Fibroblast of the aortic adventitia (primary cell): ENCODE measurements at places on chromosomes 13 and 19. TPM values are rescaled to one million over a fixed set of nuclear protein-coding genes. Genes with fewer than 3 reads are reported as not detected.
A peak's percentile ranks its signal among the peaks of the same experiment; 100 is the strongest.

DNA sequence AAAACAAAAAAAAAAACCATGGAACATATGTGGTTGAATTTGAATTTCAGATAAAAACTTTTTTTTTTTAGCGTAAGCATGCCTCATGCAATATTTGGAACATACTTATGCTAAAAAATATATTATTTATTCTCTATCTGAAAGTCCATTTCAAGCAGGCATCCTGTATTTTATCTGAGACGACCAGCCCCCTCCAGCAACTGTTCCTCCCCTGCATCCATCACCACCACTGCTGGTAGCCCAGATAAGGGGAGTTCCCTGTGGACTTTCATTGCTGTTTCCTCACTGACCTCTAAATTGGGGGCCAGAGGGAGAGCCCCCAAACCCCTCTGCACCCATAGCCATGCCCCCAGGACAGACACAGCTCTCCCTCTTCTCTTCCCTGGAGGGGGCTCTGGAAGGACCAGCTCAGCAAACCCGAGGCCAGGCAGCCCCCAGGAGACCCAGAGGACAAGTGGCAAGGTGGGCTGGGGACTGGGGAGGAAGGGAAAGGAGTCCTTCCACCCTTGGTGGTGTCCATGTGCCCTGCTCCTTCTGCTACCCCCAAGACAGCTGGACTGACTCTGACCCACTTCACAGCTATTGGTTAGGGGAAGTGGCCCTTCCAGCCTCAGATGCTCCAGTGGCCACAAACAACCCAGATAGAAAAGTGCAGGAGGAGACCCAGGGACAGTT, 6.6 kb upstream of the SIGLEC12 start:
- DNase-seq: no peak

RCBTB1 gene
- total RNA-seq: 24.0 and 40.7 TPM in 2 replicates

DNA sequence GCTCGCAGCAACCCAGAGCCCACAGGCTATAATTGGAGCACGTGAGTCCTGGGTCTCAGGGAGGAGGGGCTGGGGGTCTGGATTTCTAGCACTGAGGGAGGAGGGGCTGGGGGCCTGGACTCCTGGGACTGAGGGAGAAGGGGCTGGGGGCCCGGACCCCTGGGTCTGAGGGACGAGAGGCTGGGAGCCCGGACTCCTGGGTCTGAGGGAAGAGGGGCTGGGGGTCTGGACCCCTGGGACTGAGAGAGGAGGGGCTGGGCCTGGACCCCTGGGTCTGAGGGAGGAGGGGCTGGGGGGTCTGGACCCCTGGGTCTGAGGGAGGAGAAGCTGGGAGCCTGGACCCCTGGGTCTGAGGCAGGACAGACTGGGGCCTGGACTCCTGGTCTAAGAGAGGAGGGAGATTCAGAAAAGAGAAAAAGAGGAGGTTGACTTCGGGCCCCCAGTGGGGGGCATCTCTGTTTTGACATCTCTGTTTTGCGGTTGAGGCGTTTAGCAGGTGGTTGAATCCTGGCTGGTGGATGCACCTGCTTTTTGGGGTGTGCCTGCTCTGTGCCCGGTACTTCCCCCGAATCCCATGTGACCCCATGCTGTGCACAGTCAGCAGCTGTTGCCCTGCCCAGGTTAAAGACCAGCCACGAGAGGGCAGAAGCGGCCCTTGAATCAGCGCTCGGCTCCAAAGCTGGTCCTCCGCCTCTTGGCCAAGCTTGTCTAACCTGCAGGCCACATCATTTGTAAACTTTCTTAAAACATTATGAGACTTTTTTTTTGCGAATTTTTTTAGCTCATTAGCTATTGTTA, 10.5 kb downstream of the PVR start:
- peak; percentile 57 for DNase-seq

TSHZ3 gene
- 5.7 and 14.0 TPM in 2 replicates for total RNA-seq

GRCh38 chr13:26629260-26629825, 71.9 kb downstream of the WASF3 start:
- DNase-seq: no peak

ZNF726 gene
- total RNA-seq: 0.33 and 3.2 TPM in 2 replicates

DNA sequence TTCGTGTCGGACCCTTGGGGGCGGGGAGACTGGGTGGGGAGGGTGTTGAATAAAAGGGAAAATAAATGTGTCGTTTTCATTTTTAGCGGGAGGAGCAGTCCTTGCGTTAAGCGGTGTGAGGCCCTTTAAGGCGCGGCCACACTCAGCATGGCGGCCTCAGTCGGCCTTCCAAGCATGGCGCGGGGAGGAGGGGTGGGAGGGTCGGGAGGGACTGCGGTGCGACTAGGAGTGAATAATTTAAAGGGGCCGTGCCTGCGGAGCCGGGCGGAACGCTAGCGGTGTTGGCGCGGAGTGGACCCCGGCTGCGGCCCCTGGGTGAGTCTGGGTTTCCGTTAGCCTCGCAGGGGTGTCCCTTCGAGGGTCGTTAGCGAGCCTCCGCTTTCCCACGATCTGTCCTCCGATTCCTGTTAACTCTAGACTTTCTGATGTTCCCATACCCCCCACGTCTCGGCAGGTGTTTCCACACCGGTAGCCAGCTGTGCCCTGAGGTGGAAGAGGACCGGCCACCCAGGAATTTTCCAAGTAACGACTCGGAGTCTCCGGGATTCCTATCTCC, 1.5 kb upstream of the PNPLA6 start:
- peak; percentile 87 for DNase-seq

BCKDHA gene
- 3.5 and 15.3 TPM in 2 replicates for total RNA-seq

DNA sequence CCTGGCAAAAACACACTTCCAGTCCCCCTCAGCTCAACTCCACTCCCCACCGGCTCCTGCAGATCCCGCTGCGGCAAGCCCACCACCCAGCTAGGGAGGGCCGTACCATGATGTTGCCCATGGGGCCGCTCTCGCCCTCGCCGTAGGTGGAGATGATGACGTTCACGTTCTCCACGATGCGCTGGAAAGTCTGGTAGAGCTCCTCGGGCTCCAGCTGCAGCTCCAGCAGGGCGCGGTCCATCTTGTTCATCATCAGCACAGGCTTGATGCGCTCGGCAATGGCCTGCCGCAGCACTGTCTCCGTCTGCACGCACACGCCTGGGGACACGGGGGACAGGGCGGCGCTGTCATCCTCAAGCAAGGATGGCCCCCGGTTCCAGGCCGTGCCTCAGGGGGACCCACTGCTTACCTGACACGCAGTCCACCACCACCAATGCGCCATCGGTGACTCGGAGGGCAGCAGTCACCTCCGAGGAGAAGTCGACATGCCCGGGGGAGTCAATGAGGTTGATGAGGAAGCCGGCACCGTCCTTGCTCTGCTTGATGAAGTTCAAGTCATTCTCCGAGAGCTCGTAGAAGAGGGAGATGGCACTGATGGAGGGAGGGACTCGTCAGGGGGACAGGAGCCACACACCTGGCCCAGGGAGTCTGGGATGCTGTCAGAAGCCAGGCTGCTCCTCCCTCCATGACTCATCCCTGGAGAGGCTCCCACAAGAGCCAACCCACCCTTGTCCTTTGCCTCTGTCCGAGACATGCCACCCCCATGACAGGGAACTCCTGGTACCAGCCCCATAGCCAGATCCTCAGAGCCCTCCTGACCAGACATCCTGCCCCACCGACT, 2.3 kb downstream of the EEF2 start:
- peak; percentile 45 for DNase-seq

DNA sequence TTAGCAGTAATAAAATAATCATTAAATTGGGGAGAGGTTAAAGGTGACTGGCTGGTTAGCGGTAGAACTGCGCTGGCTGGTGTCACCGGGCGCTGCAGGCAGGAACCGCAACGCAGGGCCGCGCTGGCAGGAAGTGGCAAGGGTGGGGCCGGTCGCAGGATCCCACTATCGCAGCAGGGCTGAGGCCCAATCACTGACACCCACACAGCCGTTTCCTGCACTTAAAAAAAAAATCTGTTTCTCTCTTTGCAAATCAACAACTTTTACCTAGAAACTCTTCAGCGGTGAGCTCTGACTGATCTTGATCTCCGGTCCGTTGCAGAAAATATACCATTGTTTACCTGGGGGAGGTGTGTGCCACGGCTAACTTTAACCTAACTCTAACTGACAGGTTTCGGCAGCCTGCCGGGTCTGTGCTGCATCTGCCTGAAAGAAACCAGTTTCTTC, 46.9 kb downstream of the KLF2 start:
- no peak for DNase-seq

ZNF528 gene
- 42.5 and 72.3 TPM in 2 replicates for total RNA-seq

DNA sequence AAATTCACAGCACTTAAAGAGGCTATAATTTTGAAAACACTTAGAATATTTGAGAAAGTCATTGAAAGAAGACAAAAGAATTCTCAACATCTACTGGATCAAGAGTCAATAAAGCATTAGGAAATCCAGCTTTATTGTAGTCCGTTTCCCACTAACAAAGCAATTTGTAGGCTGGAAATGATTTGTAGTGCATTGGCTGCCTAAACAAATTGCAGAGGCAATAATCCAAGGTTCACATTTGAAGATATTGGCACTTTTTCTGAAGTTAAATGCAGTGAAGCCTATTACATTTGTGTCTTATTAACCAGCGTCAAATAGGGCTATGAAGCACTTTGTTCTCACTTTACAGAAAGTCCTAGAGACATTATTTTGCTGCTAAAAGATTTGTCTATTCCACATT, 848.1 kb upstream of the SLITRK1 start:
- no peak for DNase-seq

MAST1 gene
- under 0.01 and 1.1 TPM in 2 replicates for total RNA-seq

GRCh38 chr19:13053238-13053637, 49.4 kb downstream of the LYL1 start:
- peak; percentile 78 for DNase-seq

DNA sequence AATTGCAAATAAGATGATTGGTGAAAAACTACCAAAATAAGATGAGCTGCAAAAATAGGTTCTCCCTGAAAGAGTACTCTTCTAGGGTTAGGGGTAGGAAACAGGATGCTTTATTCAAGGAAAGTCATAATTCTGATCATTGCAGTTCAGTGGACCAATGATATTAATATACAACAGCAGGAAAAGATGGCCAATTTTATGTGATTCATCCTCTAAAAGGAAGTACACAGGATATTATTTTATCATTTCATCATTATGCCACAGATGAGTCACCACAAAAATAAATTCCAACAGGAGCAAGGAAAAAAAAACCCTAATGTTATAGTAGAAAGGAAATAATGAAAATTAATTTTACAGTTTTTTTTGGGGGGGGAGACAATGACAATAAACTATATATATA, 205.0 kb downstream of the NALCN start:
- peak; percentile 69 for DNase-seq

GRCh38 chr13:51929699-51930098, 67.9 kb downstream of the CCDC70 start:
- DNase-seq: no peak

DNA sequence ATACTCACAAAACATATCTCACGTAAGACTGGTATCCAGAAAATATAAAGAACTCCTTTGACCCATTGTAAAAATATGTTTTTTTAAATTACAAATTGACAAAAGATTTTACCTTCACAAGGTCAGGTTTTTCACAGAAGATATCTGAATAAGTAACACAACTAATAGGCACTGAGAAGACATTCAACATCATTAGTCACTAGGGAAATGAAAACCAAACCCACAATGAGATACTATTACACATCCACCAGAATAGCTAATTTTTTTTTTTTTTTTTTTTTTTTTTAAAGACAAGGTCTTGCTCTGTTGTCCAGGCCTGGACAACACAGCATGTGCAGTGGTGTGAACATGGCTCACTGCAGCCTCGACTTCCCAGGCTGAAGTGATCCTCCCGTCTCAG, 157.5 kb downstream of the MIPEP start:
- no peak for DNase-seq

- no peak for DNase-seq
These were observed 5.8 kb downstream of the SSBP4 start for GRCh38 chr19:18424890-18425514.

DNA sequence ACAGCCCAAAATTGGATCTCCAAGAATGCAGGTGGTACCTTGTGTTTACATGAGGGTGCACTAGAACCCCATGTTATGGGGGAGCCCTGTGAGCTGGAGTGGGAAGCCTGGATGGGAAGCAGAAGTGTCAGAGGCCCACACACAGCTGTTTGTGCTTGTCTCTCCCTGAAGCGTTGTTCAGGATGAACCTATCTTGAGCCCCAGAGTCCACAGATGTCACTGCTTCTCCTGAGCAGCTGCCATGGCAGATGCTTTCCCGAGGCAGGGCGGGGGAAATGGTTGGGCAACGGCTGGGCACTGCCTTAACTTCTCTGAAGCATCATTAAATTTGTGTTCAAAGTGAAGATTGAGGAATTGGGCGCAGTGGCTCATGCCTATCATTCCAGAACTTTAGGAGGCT, 17.1 kb upstream of the CHST8 start:
- DNase-seq: no peak

DNA sequence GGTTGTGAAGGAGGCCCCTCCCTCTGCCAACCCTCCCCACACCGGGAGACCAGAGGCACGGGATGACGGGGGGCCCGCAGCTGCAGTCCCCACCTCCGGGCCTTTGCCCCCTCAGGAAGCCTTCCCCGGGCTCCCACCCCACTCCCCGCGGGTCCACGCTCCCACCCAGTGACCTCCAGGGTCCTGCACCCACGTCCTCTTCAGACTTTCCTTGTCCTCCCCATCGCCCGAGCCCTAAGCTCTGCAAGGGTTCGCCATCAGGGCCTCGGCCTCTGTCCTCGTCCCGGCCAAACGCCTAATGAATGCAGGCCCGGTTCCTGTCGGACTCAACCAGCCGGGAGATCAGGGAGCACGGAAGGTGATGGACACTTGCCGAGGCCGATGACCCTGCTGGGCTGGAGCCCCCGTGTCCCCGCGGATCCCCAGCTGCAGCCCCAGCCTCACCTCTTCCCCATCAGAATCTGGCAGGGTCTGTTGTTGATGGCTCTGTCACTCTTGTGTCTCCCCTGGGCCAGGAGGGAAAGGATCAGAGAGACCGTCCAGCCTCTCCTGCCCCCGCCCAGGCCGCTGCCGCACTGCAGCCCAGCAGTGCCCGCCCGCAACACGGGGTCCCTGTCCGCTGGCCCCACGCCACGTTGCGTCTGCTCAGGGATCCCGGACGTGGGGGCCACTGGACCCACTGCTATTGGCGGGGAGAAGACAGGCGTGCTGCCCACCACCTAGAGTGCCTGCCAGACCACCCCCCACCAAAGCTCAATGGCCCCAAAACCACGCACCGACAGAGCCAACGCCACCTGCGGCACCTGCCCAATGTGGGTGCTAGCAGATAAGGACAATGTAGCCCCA, 5.7 kb downstream of the ATP8B3 start:
- DNase-seq: no peak

ZNF723 gene
- total RNA-seq: not detected in 2 replicates

DNA sequence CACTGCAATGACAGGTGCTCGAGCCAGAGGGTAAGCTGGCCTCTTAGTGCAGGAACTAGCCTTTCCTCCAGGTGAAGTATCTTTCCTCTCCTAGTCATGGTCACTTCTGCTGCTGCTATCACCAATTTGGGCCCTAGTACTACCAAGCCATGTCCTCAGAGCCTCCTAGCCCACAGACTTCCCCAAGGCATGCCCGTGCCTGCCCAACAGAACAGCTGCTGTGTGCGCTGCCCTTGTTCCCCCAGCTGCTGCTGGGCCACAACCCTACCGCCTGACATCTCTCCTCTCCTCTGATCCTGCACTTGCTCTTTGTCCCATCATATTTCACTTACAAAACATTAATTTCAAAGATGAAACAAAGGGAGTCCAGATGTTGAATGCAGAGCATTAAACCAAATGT, 168.5 kb upstream of the FREM2 start:
- no peak for DNase-seq

- no peak for DNase-seq
These were observed 50.7 kb downstream of the B3GLCT start for GRCh38 chr13:31250435-31250834.

- DNase-seq: no peak
These were observed 57.3 kb downstream of the IRS2 start for GRCh38 chr13:109728791-109729731.

- peak; percentile 72 for DNase-seq
These were observed 42.1 kb downstream of the NAA16 start for GRCh38 chr13:41352935-41353840.

- DNase-seq: peak; percentile 88
These were observed 198.4 kb downstream of the COL4A1 start for GRCh38 chr13:110108348-110109139.
